Right renal pelvis (tissue), 4 donors: ENCODE measurements at places on chromosomes 1 and 21.

GRCh38 chr1:110551278-110551809 is 32.4 kb upstream of the KCNA10 start:
- DNase-seq, result no peak

- no peak for DNase-seq
Measured at GRCh38 chr1:229897501-229897900, 169.5 kb upstream of the GALNT2 start.

- no peak for DNase-seq
Measured at GRCh38 chr1:119984771-119985170, 84.7 kb downstream of the NOTCH2 start.

DNA sequence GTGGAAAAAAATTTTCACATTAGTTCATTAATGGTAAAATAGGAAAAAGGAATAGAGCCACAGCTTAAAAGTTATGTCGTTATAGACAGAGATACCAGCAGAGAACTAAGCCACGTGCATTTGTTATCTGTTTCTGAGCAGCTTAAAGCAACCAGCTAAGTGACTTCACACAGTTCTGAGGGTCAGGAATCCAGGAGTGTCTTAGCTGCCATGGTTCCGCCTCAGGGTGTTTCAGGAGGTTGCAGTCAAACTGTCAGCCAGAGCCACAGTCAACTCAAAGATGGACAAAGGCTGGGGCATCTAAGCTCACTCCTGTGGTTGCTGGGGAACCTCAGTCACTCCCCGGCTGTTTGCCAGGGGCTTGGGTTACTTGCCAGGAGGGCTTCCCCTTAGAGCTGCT is 515.8 kb downstream of the SMYD3 start:
- DNase-seq, result no peak

GRCh38 chr1:10679496-10680220 is 116.8 kb downstream of the CASZ1 start:
- no peak for DNase-seq

- no peak for DNase-seq
Measured at GRCh38 chr1:217484871-217485270, 146.0 kb downstream of the GPATCH2 start.

DNA sequence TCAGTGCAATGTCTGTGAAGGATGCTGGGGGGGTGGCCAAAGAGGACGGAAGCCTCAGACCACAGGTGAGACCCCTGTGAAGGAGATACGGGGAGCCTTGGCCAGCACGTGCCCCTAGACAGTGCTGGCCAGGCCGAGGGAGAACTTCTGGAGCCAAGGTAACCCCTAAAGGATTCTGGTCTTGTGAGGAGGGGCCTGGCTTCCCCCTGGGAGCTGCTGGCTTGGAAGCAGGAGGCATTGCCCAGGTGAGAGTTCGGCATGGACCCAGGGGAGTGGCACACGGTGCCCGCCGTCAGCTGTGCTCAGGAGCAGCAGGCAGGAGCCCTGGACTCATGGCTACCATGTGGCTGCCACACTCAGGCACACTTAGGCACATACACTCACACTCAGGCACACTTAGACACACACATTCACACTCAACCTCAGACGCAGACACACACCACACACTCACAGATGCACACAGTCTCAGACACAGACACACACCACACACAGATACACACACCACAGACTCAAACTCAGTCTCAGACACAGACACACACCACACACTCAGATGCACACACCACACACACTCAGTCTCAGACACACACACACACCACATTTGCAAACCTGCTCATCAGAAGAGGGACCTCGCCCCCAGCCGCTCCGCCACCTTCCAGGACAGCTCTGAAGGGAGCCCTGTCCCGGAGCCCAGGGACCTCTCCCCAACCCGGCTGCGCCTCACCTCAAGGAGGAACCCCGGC is 1.1 kb upstream of the COL6A2 start:
- DNase-seq, result no peak

GRCh38 chr1:40898431-40898901 is 36.3 kb upstream of the CITED4 start:
- no peak for DNase-seq

DNA sequence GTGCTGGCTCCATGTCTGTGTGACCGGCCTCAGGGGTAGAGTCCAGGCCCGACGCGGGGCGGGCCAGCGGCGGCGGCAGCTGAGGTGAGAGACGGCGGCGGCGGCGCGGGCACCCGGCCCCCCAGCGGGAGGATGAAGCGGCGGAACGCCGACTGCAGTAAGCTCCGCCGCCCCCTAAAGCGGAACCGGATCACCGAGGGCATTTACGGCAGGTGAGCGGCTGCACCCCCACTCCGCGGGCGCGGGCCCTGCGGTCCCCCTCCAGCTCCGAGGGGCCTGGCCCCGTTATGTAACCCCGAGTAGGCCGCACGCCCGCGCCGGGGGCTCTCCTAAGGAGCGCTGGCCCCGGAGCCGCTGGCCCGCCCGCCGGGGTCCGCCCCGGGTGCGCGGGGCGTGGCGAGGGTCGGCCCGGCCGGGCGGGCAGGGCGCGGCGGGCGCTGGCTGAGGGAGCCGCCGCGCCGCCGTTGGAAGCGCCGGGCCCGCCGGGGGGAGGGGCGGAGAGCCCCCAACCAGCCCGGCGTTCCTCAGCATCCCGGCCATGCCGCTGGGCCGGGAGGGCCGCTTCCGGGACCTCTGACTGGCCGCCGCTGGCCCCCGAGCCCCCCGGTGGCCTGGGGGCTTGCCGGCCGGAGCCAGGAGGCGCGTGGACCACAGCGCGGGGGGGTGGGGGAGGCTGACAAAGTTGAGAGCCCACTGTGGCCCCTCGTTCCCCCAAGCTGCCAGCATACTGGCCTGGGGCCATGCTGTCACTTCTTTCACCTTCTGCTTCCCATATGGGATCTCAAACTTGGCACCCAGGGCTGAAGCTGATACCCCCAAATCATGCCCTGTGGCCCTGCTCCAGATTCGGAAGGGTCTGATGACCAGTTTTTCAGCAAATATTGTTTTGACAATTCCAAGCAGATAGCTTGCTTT is 527 bp downstream of the MACO1 start:
- DNase-seq, result peak; percentile 3

DNA sequence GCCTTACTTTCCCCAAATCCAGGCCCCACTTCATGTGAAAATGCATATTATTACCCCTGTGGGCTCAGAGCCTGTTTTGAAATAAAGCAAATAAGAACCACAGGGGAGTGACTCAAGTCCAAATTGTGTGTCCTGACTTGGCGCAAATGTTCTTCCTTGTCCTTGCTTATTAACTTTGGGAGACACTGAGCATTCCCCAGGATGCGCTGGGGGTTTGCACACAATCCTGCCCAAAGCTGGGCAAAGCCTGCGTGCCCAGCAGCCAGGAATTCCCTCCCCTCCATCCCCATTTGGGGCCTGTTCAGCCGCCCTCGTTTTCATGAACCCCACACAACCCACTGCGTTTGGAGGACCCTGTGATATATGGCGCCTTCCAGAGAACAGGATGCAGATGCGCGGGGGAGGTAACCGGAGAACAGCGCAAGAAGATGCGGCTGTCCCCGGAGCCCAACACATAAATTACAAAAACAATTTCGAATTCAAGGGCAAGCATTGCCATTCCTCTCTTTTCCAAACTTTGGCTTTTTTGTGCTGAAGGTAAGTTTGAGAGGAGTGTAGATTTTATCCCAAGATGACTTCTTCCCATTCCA is 42.4 kb upstream of the CLDN14 start:
- DNase-seq, result no peak

GRCh38 chr21:16550917-16551741 is 821.3 kb downstream of the USP25 start:
- no peak for DNase-seq

DNA sequence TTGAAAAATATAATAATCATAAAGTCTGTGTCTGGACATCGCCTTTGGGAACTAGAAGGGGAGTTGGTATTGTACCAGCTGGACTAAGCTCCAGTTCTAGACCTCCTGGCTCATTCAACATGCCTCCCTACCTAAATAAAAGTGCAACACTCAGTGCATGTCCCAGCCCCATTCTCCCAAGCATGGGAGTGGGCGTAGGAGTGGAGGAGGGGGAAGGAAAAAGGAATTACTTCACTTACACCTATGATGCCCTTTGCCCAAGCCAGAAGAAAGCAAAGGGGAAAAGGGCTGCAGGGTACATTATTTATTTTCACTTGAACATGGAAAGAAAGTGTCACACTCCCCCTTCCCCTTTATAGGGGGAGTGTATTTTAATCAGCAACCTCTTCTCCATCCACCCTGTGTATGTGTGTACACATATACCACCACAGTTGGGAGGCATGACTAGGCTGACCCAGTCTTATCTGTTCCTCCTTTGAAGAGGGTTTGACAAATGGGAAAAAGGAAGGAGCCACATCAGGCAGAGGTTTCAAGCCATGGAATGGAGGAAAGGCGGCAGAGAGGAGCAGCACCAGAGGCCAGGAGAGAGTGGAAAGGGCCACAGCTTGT is 3.2 kb downstream of the NIT1 start:
- no peak for DNase-seq

DNA sequence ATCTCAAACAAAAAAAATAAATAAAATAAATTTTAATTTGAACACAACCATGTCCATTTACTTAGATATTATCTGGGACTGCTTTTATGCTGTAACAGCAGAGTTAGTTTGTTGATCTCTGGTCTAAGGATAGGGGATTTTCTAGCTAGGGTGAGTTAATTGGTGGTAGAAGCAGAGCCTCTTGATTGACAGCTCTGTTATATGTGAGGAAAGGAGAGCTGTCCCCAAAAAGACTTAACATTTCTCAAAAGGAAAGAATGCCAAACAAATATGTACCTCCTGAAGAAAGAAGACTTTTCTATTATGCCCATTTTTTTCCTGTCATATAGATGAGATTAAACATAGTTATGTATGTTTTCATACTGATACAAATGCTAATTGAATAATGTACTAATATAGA is 37.8 kb downstream of the MAN1A2 start:
- no peak for DNase-seq

- DNase-seq, result no peak
Measured at GRCh38 chr1:233390842-233391737, 63.6 kb downstream of the MAP3K21 start.

- no peak for DNase-seq
Measured at GRCh38 chr1:42145389-42145716, 7.9 kb upstream of the GUCA2B start.

DNA sequence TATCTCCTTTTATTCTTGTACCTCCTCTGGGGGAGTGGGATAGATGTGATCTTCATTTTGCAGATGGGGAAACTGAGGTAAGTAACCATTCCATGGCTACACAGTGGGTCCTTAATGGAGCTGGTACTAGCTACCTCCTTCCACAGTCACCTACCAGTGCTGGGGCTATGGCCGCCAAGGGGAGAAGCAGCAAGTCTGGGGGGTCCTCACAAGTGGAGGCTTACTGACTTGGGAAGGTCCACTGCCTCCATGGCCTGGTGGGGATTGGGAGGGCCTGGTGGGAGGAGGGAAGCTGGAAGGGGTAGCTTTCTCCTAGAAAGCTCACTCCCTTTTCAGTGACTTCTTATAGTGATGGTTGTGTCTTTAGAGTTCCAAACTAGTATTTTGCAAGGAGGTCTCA is 5.9 kb upstream of the FOXO6 start:
- no peak for DNase-seq

GRCh38 chr1:208256556-208256955 is 12.4 kb upstream of the PLXNA2 start:
- no peak for DNase-seq

- DNase-seq, result no peak
Measured at GRCh38 chr1:25173809-25174340, 58.4 kb downstream of the SYF2 start.

DNA sequence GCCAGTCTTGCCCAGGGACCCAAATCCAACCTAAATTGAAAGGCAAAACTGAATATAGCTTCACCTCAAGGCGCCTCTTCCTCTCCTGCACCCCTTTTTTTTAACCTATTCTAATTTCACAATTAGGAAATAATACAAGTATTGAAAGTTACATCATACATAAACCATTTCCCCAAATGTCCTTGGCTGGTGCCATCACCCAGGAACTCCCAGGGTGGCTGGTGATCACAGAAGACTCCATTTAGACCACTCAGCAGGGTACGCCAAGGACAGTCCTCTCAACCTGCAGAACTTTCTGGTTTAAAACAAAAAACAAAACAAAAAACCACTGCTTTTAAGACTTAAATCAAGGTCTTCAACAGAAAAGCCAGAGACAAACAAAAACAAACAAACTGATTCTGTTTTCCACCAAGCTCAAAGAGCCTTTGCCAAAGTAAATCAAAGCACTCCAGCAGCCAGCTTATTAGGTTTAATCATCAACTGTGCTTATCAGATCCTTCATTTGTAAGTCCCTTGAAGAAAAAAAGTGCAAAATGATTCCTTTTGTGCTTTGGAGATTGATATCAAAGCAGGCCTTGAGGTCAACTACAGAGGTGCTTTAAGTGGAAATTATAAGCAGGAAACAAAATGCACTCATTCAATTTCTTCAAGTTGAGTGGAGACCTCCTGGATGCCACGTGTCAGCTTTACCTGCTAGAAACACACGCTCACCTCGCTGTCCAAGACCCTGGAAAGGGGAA is 113.0 kb downstream of the ETS2 start:
- no peak for DNase-seq

DNA sequence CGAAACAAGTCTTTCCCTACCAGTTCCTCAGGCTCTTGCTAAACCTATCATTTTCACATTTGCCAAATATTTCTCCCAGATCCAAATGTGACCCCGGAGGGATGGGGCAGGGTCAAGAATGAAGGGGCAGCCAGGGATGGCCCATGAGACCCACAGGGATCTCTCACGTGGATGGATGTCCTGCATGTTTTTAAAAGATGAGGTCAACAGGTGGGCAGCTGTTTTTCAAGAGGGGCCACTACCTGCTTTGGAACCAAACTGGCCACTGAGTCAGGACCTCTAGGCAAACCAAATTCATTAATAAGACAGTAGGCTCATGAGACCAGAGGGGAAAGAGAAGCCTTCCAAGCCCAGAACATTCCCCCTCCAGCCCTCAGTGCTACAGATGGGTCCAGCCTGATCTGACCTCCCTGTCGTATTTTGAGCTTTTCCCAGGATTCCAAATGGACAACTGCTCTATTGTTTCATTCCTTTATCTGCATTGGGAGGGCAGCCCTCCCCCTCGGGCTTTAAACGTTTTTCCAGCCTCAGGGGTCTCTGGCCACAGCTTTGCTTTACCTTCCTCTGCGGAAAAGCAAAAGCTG is 252.5 kb upstream of the IRF2BP2 start:
- no peak for DNase-seq

- no peak for DNase-seq
Measured at GRCh38 chr1:85544689-85545215, 35.8 kb upstream of the CCN1 start.

GRCh38 chr1:172185211-172185610 is 235.3 kb upstream of the C1orf105 start:
- DNase-seq, result no peak

GRCh38 chr1:12475530-12475934 is 142.5 kb downstream of the DHRS3 start:
- DNase-seq, result no peak

DNA sequence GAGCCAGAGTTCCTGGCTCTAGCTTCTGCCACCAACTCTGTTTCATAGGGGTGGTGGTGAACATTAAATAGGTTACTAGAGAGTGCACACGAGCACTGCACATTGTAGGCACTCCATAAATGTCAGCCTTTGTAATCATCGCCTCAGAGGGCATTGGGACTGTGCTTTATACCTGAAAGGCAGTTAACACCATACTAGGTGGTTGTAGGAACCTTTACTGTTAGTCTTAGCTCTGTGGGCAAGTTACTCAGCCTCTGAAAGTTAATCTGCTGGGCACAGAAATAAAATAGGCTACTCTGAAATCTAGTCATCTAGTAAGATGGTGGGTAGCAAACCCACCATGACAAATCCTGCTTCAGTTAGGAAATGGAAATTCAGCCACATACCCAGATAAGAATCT is 37.6 kb downstream of the ARID1A start:
- DNase-seq, result no peak
